ENCODE measurements at places on chromosomes 16 and 17.
A peak's percentile ranks its signal among the peaks of the same experiment; 100 is the strongest.

DNA sequence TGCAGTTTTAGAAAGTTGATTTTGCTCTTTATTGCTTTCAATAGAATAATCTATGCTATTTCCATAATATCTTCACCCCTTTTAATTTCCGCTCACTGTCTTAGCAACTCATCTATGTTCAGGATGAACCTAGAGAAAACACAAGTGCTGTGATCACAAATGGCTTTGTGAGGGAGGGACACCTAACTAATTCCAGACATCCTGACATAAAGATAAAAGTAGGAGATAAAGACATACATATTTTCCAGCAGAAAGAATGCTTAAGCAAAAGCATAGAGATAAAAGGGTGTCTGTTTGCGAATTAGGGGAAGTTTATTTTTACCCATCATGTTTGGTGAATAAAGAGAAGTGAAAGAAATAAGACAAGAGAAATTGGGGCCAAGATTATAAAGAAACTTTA lies 254.2 kb downstream of the KCNJ2 start:
- DNase-seq = no peak

DNA sequence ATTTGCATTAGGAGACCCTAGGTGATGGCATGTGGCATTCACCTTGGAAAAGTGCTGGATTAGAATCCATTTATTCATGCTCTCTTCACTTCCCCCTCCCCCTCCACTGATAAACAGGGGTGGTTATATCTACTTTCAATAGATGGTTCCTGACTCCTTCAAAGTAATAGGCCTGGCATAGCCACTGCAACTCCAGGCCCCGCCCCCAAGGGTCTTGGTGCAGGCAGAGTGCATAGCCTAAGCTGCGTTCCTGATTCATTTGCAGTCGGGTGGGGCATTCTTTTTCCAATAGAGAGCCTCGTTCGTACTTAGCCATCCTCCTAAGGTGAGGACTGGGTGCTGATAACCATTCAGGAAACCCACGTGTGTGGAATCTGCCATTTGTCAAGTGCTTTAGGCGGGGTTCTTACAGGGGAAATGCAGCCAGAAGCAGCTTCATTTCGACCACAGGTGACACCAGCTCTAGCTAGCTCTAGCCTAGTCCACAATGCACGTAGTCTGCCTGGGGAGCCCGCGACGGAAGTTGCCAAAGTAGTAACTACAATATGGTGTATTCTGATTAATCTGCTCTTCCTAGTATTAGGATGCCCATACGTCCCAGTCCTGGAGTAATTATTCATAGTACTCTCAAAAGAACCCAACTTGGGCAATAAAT lies 11.1 kb downstream of the UBE2O start:
- DNase-seq = no peak

GRCh38 chr16:64434526-64435069 lies 687.3 kb downstream of the CDH11 start:
- DNase-seq = no peak

- DNase-seq = no peak
These were observed 142.1 kb downstream of the HS3ST3B1 start for GRCh38 chr17:14442798-14443528.

GRCh38 chr17:48153691-48154358 lies 46.3 kb downstream of the SNX11 start:
- DNase-seq = peak; percentile 9

- DNase-seq = no peak
These were observed 7.9 kb upstream of the LLGL1 start for GRCh38 chr17:18217412-18218015.

- DNase-seq = no peak
These were observed 96.6 kb downstream of the WDR59 start for GRCh38 chr16:74888232-74888862.
